ENCODE measurements at places on chromosomes 12 and 14. TPM values are rescaled to one million over a fixed set of nuclear protein-coding genes. Genes with fewer than 3 reads are reported as not detected.
A peak's percentile ranks its signal among the peaks of the same experiment; 100 is the strongest.

DNA sequence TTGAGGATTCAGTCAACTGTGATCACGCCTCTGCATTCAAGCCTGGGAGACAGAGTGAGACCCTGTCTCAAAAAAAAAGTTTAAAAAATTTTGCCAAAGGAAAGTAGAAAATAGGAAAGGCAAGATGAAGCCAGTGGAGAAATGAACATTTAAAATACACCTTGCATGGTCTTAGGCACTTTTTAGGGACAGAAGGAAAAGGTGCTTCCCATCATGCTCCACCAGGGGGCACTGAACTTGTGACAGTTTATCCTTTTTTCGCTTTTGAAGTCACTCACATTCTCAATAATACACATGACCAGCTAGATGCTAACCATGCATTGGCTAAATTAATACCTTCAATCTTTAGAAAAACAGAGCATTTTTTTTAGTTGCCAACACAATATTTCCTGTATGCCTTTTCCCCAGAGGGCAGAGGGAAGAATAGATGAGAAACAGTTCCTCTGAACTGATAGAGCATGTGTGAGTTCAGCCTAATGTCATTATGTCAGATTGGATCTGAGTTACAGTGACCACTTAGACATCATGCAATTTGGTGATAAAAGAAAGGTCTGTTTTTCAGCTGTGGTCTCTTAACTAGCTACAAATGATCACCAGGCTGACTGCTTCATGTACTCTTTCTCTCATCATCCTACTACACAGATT lies 221.8 kb upstream of the SSTR1 start:
- no peaks in the 10 kb centered on the region for H3K4me1 ChIP-seq
- H3K27me3 ChIP-seq, result no peaks in the 10 kb centered on the region
- DNase-seq, result peak; percentile 63

GRCh38 chr12:49961111-49961922 lies at the start of gene AQP5:
Gene AQP5, plus strand, starts transcription at chr12:49961872. Its CDS starts 146 bp downstream, at chr12:49962018.
- no peak within 1 kb of the TSS for H3K4me3 ChIP-seq
- DNase-seq, result no peak
- H3K36me3 ChIP-seq, result no peaks in the 10 kb centered on the region
- no peak within 1 kb of the TSS for H3K27ac ChIP-seq
- peaks cover 64% of the 10 kb centered on the region for H3K27me3 ChIP-seq
- H3K4me1 ChIP-seq, result peaks cover 5% of the 10 kb centered on the region

Gene POLR3B
- 9.1 TPM for total RNA-seq

DNA sequence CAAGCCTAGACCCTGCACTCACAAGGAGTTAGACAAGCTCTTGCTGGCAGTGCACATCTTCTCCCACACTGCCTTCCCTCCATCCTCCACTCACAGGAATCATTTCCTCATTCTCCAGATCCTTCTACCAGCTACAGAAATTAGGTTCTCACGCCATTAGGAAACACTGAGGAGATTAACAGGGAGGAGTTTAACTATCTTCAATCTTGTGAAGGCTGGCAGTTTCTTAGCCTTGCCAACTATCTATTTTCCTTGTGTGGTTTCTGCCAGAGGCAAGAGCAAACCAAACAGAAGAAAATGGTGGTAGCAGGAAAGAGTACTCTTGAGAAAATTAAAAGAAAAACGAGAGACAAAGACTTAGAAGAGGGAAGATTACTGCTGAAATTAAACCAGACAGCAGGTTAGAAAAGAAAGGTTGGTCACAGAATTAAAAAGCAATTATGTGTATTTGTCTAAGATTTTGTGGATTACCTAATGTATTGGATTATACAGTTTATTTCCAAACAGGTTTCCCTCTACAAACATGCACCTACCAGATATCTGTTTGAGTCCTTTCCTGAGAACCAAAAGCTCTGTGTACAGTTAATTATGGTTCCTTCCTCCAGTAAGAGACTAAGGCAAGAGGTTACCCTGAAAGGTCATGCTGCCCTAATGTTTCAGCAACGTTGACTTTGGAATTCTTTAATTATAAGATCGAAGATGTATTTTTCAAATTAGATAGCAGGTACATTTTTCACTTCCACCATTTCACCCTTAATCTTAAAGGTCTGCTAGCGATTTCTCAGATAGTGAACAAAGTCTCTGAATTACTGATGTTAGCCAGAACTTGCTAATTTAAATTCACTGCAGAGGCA lies 5.0 kb downstream of the RERG start:
- no peaks in the 10 kb centered on the region for H3K36me3 ChIP-seq
- no peak for DNase-seq
- no peak overlapping the region for H3K4me3 ChIP-seq
- H3K4me1 ChIP-seq, result peaks cover 2% of the 10 kb centered on the region
- no peak overlapping the region for H3K27ac ChIP-seq

DNA sequence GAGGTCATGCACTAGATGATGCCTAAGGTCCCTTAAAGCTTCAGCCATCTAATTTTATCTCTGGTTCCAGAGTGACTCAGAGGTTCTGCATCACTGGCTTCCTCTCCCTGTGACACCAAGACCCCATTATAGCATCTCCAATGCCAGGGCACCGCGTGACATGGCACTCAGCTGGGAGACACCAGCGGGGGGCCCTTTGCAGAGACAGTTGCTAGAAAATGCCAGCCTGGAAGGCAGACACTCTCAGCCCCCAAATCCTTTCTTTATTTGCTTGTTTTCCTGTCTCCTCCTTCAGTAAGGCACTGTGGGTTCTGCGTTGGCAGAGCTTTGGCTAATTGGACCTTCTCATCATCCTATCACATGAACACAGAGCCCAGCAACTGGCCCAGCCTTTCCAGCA lies 123.5 kb upstream of the VRK1 start:
- DNase-seq, result no peak
- H3K4me1 ChIP-seq, result no peaks in the 10 kb centered on the region
- no peak overlapping the region for H3K27ac ChIP-seq
- H3K36me3 ChIP-seq, result no peaks in the 10 kb centered on the region
- H3K4me3 ChIP-seq, result no peak overlapping the region

DNA sequence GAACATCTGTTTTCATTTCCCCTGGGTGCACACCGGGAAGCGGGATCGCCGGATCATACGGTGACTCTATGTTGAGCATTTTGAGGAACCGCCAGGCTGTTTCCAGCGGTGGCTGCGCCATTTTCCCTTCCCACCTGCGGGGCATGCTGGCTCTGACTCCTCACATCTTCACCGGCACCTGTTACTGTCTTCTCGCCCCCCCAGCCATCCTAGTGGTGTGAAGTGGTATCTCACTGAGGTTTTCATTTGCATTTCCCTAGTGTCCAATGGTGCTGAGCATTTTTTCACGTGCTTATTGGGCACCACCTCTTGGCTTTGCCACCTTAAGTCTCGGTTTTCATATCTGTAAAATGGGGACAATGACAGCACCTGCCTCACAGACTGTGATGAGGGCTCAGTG lies 44.1 kb upstream of the EML1 start:
- peaks cover 20% of the 10 kb centered on the region for H3K27me3 ChIP-seq
- no peaks in the 10 kb centered on the region for H3K36me3 ChIP-seq
- H3K27ac ChIP-seq, result no peak overlapping the region

Gene SYNE2
- total RNA-seq, result 21.8 TPM

- no peak for DNase-seq
- H3K27me3 ChIP-seq, result no peaks in the 10 kb centered on the region
- no peak overlapping the region for H3K27ac ChIP-seq
These were observed 851.6 kb downstream of the NRXN3 start for GRCh38 chr14:79021766-79022165.

DNA sequence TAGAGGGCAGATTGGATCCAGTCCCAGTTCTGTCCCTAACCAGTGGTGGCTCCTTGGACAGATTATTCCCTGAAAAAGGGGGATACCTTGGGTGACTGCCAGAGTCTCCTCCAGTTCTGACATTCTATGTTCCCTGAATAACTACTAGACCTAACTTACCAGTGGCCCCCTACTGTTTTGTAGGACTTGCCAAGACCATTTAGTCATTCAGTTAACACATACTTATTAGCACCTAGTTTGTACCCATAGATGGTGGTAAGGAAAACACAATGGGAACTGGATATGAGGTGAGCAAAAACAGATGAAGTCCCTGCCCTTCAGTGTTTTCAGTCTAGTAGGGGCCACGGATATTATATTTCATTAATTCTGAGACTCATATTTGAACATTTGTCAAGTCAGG lies 3.5 kb downstream of the PRPF40B start:
- H3K27ac ChIP-seq, result no peak overlapping the region
- no peak for DNase-seq
- no peaks in the 10 kb centered on the region for H3K27me3 ChIP-seq
- H3K4me3 ChIP-seq, result no peak overlapping the region

DNA sequence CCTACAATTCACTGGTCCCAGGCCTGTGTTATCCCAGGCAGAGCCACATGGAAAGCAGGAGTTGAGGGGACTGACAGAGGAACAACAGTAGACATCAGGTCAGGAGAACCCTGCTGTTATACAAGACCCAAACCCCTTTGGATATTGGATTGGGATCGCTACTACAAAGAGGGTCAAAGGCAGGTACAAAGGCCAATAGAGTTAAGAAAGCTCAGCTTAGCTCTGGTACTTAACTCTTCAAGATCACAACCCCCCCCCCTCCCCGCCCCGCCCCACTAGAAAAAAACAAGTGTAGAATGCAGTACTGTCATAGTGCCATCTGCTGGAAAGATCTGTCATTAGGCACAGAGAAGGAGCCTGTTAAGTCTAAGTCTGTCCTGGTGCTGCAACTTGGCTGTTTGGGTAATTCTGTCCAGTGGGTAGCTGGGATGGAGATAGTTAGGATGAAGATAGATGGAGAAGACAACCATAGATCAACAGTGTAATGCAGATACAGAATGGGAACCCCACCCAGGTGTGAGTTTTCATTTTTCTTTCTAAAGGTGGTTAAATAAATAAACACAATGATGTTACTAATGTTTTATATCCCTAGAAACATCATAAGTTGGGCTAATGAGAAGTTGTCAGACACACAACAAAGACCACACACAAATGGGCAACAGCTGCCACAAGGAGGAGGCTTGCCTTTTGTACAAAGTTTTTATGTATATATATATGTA lies 17.2 kb downstream of the REM2 start:
- peak; percentile 57 for DNase-seq
- no peaks in the 10 kb centered on the region for H3K27me3 ChIP-seq
- H3K27ac ChIP-seq, result peak overlapping the region; percentile 0
- no peak overlapping the region for H3K4me3 ChIP-seq
- H3K36me3 ChIP-seq, result peaks cover 45% of the 10 kb centered on the region
- H3K4me1 ChIP-seq, result peaks cover 16% of the 10 kb centered on the region

DNA sequence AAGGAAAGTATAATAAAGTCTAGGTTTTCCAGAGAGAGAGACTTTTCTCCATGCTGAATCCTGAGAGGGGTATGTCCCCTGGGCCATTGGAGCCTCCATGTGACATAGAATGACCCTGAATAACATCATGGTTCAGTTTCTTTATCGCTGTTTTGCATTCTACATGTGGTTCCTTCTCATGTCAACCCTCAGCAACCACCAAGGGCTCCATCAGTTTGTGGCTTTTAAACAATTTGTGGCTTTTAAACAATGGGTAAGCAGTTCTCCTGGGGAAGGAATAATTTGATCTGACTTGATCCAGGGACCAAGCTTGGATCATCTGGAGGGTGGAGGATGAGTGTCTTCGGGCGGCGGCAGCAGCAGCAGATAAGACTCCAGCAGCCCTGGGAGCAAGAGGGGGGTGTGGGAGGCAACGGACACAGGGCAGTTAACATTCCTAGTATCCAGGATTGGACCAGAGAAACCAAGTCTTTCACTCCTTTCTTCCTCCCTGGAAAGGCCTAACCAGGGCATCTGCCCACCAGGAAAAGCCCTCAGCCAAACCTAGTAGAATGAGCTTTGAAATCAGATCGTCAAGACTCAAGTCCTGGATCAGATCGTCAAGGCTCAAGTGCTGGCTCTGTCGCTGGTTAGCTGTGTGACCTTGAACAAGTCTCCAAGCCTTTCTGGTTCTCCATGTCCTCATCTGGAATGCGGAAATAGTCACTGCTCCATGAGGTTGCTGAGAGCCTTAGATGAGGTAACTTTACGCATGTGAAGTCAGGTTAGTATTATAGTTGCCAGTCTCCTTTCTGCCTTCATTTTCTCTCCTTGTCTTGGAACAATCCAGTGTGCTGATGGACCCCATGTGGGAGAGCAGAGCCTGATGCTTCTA lies 27.8 kb upstream of the FAM222A start:
- H3K36me3 ChIP-seq, result no peaks in the 10 kb centered on the region
- no peak overlapping the region for H3K27ac ChIP-seq
- no peaks in the 10 kb centered on the region for H3K4me1 ChIP-seq
- no peak overlapping the region for H3K4me3 ChIP-seq
- H3K27me3 ChIP-seq, result peaks cover 3% of the 10 kb centered on the region
- no peak for DNase-seq

DNA sequence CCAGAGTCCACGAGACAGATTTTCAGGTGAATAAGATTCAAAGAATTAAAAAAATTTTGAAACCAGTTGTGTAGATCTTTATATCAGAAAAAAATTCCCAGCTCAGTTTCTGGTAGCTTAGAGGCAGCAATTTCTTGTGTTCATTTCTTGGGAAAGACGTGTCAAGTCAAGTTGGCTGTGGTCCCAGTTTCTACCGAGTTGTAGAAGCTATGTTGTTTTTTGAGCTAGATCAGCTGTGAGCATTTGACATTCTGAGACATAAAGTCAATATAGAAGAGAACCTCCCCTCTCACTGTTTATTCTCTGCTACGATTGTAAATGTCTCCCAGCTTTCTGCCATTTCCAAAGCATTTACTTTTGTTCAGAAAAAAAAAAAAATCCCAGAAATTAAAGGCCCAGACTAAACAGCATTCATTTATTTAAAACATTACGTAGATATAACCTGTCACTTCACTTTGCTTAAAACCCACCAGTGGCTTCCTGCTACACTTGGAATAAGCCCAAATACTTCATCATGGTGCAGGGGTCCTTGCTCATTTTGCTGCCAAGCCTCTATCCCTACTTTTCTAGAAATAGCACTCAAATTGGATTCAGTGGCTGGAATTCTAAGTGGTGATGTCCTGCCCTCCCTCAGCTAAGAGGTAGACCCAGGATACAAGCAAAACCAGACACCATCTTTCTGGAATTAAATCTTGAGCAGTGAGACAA lies 20.6 kb upstream of the PYGL start:
- H3K27ac ChIP-seq, result no peak overlapping the region
- H3K4me3 ChIP-seq, result no peak overlapping the region
- H3K4me1 ChIP-seq, result no peaks in the 10 kb centered on the region
- no peak for DNase-seq

DNA sequence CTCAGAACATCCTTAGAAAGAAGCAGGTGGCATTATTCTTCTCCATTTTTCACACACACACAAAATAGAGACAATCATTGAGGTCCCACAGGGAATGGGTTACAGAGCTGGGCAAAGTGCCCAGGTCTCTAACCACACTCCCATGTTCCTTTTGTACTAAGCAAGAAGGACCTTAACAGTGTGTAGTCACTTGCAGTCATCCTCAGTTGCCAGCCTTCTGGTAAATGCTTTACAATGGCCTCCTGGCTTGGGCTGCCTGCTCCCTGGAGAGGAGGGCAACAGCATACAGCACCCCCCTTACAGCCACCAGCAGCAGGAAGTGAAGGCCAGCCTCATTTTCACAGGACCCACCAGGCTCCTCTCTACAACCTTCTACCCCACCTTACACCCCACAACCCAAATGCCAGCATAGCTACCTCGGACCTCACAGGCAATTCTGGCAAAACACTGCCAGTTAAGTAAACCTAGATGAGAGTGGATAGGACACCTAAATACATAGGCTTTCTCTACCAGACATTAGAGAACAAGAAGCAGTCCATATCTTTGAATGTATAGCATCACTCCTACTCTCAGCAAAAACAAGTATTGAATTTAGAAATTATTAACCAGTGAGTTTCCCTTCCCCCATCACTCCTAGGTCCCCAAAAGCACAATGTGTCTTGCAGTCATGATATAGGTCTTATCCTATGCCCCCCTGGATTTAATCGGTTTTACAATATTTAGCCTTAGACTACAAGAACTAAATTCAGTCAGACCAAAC lies 88.1 kb downstream of the PPP2R5E start:
- H3K27me3 ChIP-seq, result no peaks in the 10 kb centered on the region
- DNase-seq, result peak; percentile 8
- H3K4me1 ChIP-seq, result peaks cover 19% of the 10 kb centered on the region
- H3K36me3 ChIP-seq, result peaks cover 18% of the 10 kb centered on the region
- no peak overlapping the region for H3K4me3 ChIP-seq

Gene PLD4
- not detected for total RNA-seq

All from activated CD4-positive, alpha-beta T cell treated with anti-CD3 and anti-CD28 coated beads for 36 hours (primary cell).